NCI-H2081 treated with DMSO at 0.1 percent for 48 hours (cell line): ENCODE measurements at places on chromosomes 7 and 10.

DNA sequence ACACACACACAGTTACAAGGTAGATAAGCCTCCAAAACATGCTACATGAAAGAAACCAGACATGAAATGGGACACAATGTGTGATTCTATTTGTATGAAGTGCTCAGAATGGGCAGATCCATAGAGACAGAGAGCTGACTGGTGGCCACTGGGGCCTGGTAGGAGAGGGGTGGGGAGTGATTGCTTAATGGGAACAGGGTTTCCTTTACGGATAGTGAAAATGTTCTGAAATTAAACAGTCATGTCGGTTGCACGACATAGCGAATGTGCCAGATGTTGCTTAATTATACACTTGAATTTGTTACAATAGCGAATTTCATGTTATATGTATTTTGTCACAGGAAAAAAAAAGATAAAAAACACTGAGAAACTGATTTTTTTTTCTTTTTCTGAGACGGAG is 122.3 kb downstream of the SPDYE5 start:
- DNase-seq = no peak

DNA sequence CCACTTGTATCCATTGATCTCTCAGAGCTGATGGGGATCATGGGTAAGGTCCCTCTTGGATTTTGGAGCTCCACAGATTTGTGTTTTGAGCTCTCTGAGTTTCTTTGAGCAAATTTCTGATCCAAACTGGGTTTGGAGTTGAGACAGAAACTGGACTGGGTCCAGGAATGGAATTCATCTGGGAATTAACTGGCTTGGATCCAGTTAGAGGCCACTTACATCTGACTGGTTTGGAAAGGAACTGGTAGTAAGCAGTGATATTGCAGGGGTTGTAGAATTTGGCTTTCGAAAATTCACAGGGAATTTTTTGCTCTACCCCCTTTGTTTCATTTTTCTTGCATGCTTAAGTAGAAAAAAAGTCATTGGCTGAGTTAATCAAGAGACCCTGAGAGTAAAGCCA is 245.6 kb downstream of the SEMA3D start:
- DNase-seq = no peak

GRCh38 chr10:97532935-97533671 is 34.4 kb downstream of the UBTD1 start:
- DNase-seq = no peak

DNA sequence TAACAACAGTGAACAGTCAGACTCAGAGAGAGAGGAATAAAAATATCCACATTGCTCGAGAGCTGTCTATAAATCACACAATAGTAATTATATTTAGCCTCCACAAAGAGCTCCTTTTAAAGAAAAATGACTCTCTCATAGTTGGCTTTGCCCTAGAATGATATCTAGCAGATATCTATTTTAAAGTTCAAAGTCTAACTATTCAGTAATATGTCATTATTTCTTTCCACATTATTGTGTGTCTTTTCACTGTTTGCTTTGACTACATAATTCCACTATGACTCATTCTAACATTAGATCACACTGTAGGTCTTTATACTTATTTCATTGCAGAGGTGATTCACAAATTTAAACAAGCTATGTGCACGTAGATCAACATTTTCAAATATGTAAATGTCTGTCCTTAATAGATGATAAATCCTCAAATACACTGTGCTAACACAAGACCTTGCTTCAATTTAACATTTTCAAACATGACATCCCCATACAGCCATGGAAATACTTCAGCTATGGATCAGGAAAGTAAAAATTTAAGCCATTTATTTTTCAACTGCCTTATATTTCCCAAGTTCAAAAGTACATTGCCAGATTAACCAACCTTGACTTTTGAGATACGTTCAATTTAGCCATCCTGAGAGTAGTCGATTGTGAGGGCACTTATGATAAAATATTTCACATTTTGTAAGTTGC is 99.9 kb upstream of the AKR1E2 start:
- DNase-seq = no peak

GRCh38 chr10:6423004-6423403 is 157.1 kb downstream of the PRKCQ start:
- no peak for DNase-seq

GRCh38 chr10:689452-690371 is at the start of gene DIP2C:
Gene DIP2C (minus strand): TSS chr10:689668. CDS start chr10:689578, 90 bp downstream.
- DNase-seq = no peak

- no peak for DNase-seq
These were observed 73.5 kb upstream of the CDK6 start for GRCh38 chr7:92909686-92910475.
